ENCODE measurements at places on chromosomes 6 and 20.

DNA sequence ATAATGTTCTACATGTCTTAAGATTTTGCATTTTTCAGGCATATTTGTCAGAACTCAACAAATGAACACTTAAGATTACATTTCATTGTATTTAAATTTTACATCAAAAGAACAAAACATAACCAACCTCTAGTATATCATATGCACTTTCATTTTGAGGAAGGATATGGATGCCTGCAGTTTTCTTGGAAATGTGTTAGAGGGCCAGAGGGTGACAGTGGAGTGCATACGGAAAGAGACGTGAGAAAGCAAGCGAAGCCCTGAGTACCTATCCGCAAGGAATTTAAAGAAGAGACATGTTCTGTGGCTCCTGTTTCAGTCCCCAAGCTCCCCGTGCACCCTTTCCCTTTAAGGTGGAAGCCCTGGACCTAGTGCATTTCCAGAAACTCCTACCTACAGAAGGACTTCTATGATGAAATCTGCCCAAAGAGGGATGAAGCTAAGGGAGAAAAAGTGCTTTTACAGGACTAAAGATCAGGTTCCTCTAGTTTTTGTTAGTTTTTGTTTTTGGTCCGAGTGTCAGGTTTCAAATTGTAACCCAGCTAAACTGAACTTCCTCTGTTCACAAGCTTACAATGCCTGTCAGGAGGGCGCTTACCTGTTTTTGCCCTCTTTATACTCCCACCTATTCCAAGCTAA, 38.8 kb downstream of the EZR start:
- DNase-seq: no peak
- H3K27ac ChIP-seq: peak overlapping the region; percentile 84
- H3K4me3 ChIP-seq: no peak overlapping the region
- peaks cover 32% of the 10 kb centered on the region for H3K4me1 ChIP-seq
- no peaks in the 10 kb centered on the region for H3K27me3 ChIP-seq

- no peak for DNase-seq
- no peak overlapping the region for H3K4me3 ChIP-seq
- no peaks in the 10 kb centered on the region for H3K27me3 ChIP-seq
- no peak overlapping the region for H3K27ac ChIP-seq
- H3K36me3 ChIP-seq: peaks cover 16% of the 10 kb centered on the region
- H3K4me1 ChIP-seq: peaks cover 95% of the 10 kb centered on the region
These were observed 40.1 kb downstream of the JAG1 start for GRCh38 chr20:10633718-10634117.

- H3K4me1 ChIP-seq: peaks cover 36% of the 10 kb centered on the region
- DNase-seq: no peak
- H3K36me3 ChIP-seq: peaks cover 10% of the 10 kb centered on the region
- H3K4me3 ChIP-seq: no peak overlapping the region
- no peak overlapping the region for H3K27ac ChIP-seq
These were observed 383.2 kb downstream of the CD83 start for GRCh38 chr6:14500809-14501208.

DNA sequence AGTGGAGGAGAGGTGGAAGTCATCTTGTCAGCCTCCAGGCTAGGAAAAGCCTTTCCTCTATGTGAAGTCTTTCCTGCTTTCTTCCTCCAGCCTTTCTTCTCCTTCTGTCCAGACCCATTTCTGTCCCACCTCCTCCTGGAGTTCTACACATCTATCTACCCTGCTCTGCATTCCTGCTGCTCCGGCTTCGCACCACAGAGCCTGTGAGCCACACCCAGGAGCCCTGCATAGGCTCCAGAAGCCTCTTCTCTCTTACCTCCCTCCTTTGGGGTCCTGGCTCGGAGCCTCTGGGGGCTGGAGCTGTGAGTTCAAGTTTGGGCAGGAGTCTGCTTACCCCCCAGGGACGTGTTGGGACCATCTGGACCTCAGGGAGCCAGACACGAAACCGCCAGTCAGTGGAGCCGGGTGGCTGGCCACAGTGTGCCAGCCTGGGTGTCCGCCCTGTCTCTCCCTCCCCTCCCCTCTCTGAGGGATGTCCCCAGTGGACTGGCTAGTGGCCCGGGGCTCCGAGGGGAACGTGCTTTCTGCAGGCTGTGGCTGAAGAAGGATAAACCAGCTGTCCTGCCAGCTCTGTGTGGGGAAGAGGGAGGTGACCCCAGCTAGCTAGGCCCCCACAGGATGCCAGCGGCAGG, 99.2 kb downstream of the VEGFA start:
- H3K4me3 ChIP-seq: no peak overlapping the region
- H3K27ac ChIP-seq: no peak overlapping the region
- H3K36me3 ChIP-seq: no peaks in the 10 kb centered on the region
- DNase-seq: no peak
- H3K27me3 ChIP-seq: peaks cover 61% of the 10 kb centered on the region
- peaks cover 75% of the 10 kb centered on the region for H3K4me1 ChIP-seq

- H3K4me1 ChIP-seq: no peaks in the 10 kb centered on the region
- no peak overlapping the region for H3K4me3 ChIP-seq
- no peaks in the 10 kb centered on the region for H3K36me3 ChIP-seq
- peaks cover 58% of the 10 kb centered on the region for H3K27me3 ChIP-seq
- H3K27ac ChIP-seq: no peak overlapping the region
These were observed 123.3 kb upstream of the DUSP22 start for GRCh38 chr6:168865-169455.

DNA sequence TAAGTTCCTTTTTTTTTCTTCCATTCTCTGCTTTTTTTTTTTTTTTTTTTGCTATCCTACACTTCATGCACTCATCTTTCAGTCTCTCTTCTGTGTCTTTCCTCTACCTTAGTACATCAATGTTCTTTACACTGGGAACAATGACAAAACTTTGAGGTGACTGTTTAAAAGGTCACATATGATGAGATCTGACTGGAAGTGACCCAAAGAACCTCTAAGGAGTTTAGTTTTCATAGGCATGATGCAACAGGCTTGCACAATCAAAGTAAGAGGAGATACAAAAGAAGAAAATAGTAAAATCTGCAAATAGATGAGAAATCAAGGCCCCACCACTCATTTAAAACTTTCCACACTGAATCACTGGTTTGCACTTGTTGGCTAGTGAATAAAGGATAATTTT, 840.8 kb downstream of the TBC1D32 start:
- H3K27me3 ChIP-seq: no peaks in the 10 kb centered on the region
- no peaks in the 10 kb centered on the region for H3K36me3 ChIP-seq
- H3K4me1 ChIP-seq: no peaks in the 10 kb centered on the region

GRCh38 chr20:3731944-3732326, 550 bp upstream of the HSPA12B start:
- peaks cover 34% of the 10 kb centered on the region for H3K27me3 ChIP-seq
- H3K4me3 ChIP-seq: no peak overlapping the region
- no peak overlapping the region for H3K27ac ChIP-seq
- H3K4me1 ChIP-seq: peaks cover 70% of the 10 kb centered on the region
- DNase-seq: no peak
- H3K36me3 ChIP-seq: no peaks in the 10 kb centered on the region

GRCh38 chr20:44419131-44419844, 56.4 kb upstream of the TTPAL start:
- no peaks in the 10 kb centered on the region for H3K36me3 ChIP-seq
- no peak for DNase-seq
- H3K27me3 ChIP-seq: peaks cover 10% of the 10 kb centered on the region
- no peak overlapping the region for H3K27ac ChIP-seq

DNA sequence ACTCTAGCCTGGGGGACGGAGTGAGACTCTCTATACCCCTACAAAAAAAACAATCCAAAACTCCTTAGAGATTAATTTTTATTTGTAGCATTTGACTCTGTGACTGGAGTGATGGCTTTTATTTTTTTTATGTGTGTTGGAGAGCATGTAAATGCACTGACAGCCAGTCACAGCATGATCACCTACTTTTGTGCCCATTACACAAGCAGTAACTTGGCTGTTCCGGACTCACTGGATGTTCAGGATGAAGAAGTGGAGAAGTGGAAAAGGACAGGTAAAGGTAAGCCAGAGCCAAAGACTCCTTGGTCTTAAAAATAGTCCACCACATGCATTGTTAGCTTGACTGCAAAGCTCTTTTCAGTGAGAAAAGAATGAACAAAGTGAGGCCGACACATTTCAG, 222.6 kb downstream of the FOXC1 start:
- peaks cover 48% of the 10 kb centered on the region for H3K4me1 ChIP-seq
- peak overlapping the region; percentile 98 for H3K27ac ChIP-seq
- DNase-seq: no peak

DNA sequence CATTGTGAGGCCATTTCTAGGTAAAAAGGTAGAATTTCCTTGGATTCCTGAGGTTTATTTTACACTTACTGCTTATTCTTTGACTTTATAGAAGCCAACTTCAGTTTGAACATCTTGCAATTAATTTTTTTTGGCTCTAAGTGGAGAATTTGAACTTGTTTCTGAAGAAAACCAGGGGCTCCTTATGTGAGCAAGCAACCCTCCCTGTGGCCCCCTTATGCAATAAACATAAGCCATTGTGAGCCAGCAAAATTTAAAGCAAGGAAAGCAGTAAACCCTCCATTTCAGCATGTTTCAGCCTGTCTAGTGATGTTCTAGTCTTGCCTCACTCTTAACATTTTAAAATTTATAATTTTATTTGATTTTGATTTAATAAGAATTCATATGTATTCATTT, 5.6 kb downstream of the HLA-F start:
- H3K4me1 ChIP-seq: no peaks in the 10 kb centered on the region
- no peak overlapping the region for H3K27ac ChIP-seq
- no peak overlapping the region for H3K4me3 ChIP-seq
- DNase-seq: no peak
- H3K36me3 ChIP-seq: no peaks in the 10 kb centered on the region

All from nephron progenitor cell (in vitro differentiated cells).